ENCODE measurements at places on chromosomes 5 and 9.

GRCh38 chr5:168282120-168282519 lies 9.3 kb upstream of the WWC1 start:
- no peak for DNase-seq

DNA sequence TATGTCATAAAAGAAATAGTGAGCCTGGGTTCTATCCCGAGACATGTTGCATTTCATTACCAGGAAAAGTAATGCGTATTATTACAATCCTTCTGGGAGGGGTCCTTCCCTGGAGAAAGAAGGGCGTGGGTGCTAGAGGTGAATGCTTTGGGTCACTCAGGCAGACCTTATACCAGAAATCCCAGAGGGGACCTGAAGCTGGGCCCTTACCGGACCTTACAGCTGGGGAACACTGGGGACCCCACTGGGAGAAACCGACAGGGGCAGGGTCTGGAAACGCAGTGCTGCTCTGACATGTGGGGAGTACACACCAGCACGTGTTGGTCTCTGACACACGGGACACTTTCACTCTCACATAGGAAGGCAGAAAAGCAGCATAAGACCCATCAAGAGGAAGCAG lies 71.3 kb downstream of the LMNB1 start:
- DNase-seq: no peak

GRCh38 chr9:627336-627970 lies 214.0 kb upstream of the DMRT1 start:
- no peak for DNase-seq

DNA sequence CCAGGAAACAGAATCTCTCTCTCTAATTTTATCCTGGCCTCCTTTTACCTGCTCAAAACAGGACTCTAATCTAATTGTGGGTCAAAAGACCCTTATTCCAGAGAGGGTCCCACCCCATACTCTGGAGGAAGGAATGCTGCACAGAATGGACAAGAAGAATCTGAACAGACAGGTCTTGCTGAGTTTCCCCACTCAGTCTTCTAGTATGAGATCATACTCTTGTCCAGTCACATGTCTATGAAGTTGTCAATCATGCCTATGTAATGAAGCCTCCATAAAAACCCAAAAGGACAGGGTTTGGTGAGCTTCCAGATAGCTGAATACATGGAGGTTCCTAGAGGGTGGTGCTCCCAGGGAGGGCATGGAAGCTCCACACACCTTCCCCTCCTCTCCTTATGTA lies 123.9 kb upstream of the FER start:
- DNase-seq: no peak

DNA sequence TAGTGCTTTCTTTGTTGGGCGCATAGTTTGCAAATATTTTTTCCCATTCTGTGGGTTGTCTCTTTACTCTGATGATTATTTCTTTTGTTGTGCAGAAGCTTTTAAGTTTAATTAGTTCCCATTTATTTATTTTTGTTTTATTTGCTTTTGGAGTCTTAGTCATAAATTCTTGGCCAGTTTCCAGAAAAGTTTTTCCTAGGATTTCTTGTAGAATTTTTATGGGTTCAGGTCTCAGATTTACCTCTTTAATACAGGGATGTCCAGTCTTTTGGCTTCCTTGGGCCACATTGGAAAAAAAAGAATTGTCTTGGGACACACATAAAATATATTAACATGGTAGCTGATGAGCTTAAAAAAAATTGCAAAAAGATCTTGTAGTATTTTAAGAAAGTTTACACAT lies 122.0 kb downstream of the WDR70 start:
- no peak for DNase-seq

DNA sequence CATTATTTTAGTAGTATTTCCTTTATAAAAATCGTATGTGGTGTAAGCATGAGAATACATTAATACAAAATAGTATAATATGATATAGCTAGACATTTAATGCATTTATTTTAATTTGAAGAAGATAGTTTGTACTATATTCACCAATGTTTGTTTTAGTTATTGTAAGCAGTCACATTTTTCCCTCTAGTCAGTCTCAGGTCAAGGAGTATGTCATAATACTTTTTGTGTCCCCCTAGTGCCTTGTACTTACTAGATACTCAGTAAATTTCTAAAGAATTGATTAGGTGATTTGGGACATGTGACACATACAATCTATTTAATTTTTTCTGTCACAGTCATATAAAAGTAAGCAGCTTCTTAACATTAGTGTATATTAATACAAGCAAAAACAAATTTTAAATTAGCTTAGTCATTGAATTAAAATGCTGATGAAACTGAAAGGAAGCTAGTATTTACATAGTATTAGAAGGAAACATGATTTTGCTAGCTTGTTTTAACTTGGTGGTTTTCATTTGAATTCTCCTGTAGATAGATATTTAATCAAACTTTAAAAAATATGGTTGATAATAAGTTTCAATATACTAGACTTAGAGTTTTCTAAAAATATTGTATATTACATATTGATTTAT lies 242.2 kb downstream of the FER start:
- DNase-seq: no peak

GRCh38 chr5:158884827-158885518 lies 214.7 kb downstream of the EBF1 start:
- DNase-seq: no peak

All from RWPE2 (cell line).